ENCODE measurements at places on chromosomes 2 and 18.

GRCh38 chr18:59961070-59961469, 61.3 kb downstream of the PMAIP1 start:
- DNase-seq, result peak; percentile 26

GRCh38 chr2:84719434-84719833, 161.4 kb downstream of the TRABD2A start:
- no peak for DNase-seq

DNA sequence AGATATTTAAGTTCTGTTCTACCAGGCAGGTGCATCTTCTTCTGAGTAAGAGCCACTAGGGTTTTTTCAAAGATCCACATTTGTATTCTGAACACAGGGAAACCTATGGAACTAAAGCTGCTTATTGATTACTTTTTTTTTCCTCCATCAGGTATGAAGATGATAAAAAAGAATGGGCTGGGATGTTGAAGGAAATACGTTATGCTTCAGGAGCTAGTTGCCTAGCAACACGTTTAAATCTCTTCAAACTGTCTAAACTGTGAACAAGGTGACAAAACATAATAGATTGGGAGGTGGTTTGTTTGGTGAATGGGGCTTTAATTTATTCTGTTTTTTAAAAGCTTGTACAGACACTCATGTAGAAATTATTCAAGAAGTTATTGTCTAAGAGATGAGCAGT, 15.9 kb downstream of the KLHL41 start:
- DNase-seq, result no peak

GRCh38 chr2:236101311-236101950, 66.8 kb downstream of the GBX2 start:
- no peak for DNase-seq

DNA sequence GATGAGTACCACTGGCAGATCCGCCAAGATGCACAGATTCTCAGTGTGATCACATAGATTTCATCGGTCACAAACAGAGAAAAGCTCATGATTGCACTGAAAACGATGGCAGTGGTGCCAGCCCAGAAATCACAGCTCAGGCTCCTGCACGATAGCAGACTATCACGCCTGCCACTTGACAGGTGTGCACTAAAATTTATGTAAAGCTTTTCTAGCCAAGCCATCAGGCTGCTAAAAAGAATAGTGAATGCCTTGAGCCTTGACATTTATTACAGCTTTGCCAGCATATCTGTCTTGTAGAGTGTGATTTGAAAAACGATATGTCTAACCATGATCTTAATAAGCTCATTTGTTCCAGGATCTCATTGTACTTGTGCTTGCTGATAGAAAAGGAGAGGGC, 409.5 kb upstream of the CWC22 start:
- DNase-seq, result no peak

- DNase-seq, result no peak
Measured at GRCh38 chr18:9016633-9017166, 85.8 kb upstream of the NDUFV2 start.

- no peak for DNase-seq
Measured at GRCh38 chr2:221641181-221641871, 69.2 kb upstream of the EPHA4 start.

DNA sequence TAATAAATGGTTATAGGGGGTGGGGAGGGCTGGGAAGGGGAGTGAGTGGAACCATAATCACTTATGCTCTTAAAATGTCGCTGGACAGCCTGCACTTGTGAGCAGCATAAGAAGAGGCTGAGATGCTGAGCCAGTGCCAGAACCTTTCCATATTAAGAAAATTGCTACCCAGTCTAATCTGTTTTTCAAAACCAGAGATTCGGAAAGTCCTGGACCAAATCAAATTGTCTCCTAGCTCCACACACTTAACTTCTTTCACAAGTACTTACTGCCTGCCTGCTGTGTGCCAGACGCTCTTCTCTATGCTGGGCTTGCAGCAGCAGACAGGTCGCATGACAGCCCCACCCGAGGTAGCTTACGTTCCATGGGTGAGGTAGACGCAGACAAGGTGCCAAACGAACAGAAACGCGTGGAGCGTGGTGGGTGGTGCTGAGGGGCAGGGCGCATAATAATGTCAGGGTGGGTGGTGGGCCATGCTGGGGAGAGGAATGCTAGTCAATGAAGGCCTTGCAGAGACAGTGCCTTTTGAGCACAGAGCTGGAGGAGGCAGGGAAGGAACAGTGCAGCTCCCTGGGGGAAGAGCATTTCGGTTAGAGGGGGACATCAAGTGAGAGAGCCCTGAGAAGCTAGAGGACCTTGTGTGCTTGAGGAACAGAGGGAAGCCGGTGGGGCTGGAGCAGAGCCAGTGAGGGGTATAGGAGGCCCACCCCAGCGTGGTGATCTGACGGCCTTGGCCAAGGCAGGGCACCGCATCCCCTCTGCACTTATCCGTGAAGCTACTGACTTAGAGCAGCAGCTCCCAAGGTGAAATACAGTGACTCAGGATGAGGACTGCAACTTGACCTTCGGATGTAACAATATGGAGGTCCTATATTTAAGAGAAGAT, 123.5 kb upstream of the DAPL1 start:
- no peak for DNase-seq

DNA sequence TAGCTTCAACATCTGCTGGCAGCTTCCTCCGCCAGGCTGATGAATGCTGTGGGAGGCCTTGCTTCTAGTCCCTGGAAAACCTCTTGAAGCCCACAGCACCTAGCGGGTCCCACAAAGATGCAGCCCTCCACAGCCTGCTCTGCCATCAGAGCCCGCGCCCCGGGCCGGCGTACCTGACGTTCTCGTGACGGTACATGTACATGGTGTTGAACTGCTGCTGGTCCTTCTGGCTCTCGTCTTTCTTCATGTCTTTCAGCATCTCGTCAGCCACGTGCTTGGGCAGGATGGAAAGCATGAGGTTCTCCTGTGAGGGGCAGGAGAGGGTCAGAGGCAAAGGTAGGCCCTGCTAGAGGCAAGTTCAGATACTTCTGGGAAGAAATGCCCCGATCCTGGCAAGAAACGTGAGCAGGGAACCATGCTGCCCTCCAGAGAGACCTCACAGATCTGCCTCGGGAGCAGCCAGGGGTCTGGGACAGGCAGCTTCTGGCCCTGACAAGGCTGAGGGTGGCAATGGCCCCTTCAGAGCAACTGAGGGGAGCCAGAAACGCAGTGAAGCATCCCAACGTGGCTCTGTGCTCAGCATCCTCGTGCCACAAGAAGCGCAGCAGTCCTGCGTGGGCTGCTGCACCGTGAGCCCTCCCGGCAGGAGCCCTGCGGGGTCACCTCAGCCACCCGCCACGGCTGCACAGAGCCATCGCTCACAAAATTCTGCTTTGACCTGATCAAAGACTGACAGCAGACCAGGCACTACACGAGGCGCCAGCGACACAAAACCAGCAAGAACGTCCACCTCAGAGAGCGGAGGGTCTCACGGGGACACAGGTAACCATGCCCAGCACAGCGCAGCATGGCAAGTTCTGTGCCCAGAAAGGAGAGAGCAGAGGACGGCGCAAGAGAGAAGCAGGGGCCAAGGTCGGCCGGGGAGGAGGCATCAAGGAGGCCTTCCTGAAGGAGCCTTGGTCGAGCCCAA, 49.1 kb downstream of the CENPO start:
- no peak for DNase-seq

GRCh38 chr2:19547321-19547720, 188.9 kb upstream of the OSR1 start:
- DNase-seq, result no peak

- no peak for DNase-seq
Measured at GRCh38 chr2:215828528-215829184, 184.7 kb downstream of the MREG start.

DNA sequence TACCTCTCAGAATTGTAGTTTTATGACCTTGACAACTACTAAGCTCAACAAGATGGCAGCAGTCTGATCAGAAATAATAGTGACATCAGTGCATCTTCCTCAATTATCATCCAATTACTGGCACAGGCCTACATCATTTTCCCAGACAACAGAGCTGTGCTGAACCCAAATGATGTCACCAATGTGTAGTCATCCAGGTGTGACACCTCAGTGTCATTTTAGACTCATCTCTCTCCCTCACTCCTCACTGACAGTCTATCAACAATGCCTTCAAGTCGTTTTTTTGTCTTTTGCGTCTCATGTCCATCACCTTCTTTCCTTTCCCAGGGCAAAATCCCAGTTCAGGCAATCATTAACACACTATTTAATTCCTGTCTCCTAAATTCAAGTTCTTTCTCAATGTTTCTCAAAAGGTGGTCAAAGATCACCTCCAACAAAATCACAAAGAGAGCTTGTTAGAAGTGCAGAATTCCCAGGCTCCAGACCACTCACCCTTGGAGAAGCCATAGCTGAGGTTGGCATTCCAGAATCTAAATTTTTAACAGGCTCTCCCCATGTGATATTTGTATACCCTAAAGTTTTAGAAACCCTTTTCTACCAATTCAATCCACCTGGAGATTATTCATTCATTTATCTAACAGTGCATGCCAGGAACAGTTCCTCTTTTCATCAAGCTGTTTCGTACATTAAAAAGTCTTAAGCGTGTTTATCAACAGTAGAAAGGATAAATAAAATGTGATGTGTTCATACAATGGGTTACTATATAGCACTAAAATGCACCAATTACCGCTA, 125.3 kb upstream of the KLF7 start:
- no peak for DNase-seq

GRCh38 chr2:237692601-237693290, 65.4 kb downstream of the LRRFIP1 start:
- no peak for DNase-seq

All from GM12892 (cell line).